ENCODE measurements at places on chromosomes 5 and 9. TPM values are rescaled to one million over a fixed set of nuclear protein-coding genes. Genes with fewer than 3 reads are reported as not detected.

Gene HRCT1
- total RNA-seq = 1.8 TPM

Gene SOWAHA
- total RNA-seq = 0.42 TPM

Gene DNAI1
- total RNA-seq = not detected

Gene OMD
- total RNA-seq = not detected

Gene CRB2
- total RNA-seq = 0.11 TPM

Gene ADGRV1
- total RNA-seq = 10.6 TPM

Gene PCDHGC5
- 0.06 TPM for total RNA-seq

Gene PCDHA12
- total RNA-seq = 1.5 TPM

Gene GPSM1
- total RNA-seq = 23.4 TPM

Gene AGXT2
- total RNA-seq = not detected

- DNase-seq = no peak
Observed at GRCh38 chr5:92494508-92494907, 1086.5 kb downstream of the NR2F1-AS1 start.

DNA sequence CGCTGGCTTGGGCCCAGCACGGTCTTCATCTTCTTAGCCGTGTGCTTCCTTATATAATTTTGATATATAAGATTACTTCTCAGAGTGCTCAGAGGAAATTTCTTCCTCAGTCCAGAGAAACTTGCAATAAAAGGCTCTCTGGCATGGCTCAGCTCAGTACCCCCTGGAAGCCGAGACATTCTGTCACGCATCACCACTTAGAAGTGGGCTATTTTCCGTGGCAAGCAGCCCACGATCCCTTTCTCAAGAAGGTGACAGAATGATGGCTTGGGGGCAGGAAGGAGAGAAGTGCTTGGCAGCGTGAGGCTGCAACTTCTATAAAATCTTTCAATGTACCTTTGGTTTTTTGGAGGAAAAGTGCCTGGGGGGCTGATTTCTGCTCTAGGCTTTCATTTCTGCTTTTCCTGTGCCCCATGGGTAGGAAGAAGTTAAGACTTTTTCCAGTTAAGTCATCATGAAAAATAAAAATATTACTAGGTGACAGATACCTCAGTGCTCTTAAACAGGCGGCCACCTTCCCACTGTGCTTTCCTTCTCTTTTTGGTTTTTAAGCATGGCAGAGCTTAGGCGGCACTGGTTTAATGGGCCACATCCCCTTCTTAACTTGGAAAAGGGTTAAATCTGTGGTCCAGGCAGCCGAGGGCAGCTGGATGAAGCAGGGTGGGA, 104.6 kb downstream of the MVB12B start:
- DNase-seq = no peak

GRCh38 chr9:132268725-132269352, 85.9 kb downstream of the SETX start:
- DNase-seq = peak; percentile 65

GRCh38 chr5:33321026-33321425, 119.7 kb upstream of the TARS1 start:
- peak; percentile 52 for DNase-seq

- no peak for DNase-seq
Observed at GRCh38 chr5:173304591-173304988, 23.6 kb downstream of the STC2 start.

DNA sequence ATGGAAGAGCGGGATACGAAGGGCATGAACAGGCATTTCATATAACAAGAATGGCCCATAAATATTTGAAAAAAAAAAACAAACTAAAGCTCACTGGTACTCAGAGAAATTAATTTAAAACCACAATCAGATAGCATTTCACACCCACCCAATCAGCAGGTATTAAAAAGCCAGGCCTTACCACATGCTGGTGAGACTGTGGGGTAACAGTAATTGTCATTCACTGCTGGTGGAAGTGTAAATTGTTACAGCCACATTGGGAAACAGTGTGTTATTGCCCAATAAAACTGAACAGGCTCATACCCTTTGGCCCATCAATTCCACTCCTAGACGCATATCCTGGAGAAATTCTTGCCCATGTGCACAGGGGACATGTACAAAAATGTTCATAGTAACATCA, 66.0 kb downstream of the PLAC8L1 start:
- no peak for DNase-seq

- DNase-seq = no peak
Observed at GRCh38 chr9:21465859-21466518, 16.1 kb downstream of the IFNE start.

DNA sequence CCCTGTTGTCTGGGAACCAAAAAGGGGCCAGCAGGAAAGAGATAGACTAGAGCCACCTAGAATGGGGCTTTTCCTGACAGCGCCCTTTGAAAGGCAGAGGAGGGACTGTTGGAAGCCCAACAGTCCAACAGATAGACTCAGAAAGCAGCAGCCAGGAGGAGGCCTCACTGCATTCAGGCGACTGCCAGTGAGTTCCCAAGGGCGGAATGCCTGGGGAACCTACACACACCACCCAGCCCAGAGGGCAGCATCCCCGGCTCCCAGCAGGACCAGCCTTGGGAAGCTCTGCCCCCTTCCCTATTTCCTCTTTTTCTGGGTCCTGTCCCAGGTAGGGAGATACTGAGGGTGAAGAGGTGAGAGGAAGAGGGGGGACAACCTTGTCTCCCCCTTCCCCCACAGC, 192.4 kb upstream of the KLF4 start:
- no peak for DNase-seq

DNA sequence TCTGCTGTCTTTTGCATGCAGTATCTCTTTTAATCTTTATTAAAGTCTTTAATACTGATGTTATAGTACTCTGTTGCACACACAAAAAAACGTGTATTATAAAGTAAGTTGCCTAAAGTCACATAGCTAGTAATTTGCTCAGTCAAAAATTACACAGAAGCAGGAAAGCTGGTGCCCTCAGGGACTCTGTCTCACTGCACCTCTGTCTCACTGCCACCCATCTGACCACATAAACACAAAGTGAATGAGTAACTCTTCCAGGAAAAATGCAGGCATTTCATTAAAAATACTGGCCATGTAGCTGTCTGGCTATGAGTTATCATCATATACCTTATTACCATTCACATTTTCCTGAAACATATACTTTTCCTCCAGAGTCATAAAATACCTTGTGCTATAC, 591.7 kb downstream of the CSNK1G3 start:
- DNase-seq = peak; percentile 71

DNA sequence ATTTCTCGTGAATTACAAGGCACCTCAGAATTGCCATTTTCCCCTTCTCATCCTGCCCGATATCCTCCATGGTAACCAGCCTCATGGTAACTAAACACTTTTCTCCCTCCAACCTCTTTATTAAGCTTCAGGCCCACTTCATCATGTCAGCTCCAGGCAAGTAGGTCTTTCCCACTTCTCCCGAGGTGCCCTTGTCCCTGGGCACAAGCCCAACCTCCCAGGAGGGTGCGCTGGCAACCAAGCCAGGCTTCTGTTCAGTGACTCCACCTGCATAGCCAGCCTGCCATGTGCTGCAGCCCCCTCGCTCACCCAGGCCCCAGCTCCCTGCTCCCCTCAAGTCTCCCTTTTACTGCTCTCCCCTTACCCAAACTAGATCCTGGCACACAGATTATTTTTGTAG, 47.4 kb upstream of the AFAP1L1 start:
- DNase-seq = no peak

GRCh38 chr9:113625486-113625885, 162.0 kb downstream of the RGS3 start:
- no peak for DNase-seq

DNA sequence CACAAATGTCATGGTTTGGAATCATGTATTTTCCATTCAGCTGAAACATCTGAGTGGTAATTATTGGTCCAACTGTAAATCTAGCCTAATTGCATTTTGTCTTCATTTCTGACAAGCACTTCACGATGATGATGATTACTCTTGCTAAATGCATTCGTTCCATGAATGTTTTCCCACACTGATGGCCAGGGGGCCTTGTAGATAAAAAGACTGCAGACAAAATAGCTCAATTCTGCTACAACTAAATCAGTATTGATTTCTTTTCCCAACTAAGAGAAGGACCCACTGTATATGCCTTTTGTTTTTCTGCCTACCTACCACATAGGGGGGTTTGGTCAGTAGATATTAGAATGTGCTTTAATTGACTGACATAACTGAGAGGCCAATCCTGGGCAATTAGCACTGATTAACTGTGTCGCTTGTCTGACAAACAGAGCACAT, 1351.3 kb upstream of the NUDT12 start:
- no peak for DNase-seq

- peak; percentile 99 for DNase-seq
Observed at GRCh38 chr9:121121582-121122087, 46.9 kb downstream of the CNTRL start.

DNA sequence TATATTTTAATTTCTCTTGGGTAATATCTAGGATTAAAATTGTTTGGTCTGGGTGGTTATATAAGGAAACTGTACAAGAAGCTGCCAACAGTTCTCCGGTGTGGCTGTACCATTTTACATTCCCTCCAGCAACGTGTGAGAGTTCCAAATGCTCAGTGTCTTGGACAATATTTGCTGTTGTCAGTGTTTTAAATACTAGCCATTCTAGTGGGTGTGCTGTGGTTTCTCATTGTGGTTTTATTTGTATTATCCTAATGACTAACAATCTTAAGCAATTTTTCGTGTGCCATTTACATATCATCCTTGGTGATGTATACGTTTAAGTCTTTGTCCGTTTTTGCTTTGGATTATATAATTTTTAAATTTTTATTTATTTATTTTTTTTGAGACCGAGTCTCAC, 34.0 kb downstream of the TNFSF15 start:
- DNase-seq = no peak

GRCh38 chr5:150706776-150707390, 6.0 kb upstream of the RBM22 start:
- DNase-seq = no peak

- DNase-seq = peak; percentile 46
Observed at GRCh38 chr5:139181835-139182452, 16.2 kb downstream of the SIL1 start.

DNA sequence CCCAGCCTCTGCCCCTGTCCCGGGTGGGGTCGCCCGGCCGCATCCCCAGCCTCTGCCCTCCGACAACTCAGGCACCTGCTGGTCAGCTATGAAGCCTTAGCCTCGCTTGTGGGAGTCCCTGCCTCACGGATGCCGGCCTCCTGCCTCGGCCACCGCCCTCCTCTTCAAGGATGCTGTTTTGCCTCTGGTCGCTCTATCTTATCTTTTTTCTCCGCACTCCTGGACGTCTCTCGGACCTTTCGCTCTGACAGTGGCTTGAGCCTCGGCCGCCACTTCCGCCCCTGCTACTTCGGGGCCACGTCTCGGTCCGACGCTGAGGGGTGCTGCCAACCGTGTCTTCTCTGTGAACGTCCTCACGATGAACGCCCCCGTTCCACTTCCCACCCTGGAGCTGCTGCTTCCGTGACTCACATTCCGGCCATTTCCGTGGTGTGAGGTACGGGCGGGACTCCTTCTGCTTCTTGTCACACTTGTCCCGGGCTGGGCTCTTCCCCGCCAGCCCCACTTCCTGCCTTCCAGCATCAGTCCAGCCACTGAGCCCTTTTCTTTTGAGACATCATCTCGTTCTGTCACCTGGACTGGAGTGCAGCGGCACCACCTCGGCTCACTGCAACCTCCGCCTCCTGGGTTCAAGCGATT, 26.3 kb downstream of the SLC9A3 start:
- DNase-seq = peak; percentile 43

GRCh38 chr9:38374847-38375571, 17.5 kb upstream of the ALDH1B1 start:
- no peak for DNase-seq

Data from Daoy (cell line).